ENCODE measurements at places on chromosomes 3 and 15.

- DNase-seq = no peak
These were observed 35.4 kb downstream of the RNU5B-1 start for GRCh38 chr15:65339920-65340319.

DNA sequence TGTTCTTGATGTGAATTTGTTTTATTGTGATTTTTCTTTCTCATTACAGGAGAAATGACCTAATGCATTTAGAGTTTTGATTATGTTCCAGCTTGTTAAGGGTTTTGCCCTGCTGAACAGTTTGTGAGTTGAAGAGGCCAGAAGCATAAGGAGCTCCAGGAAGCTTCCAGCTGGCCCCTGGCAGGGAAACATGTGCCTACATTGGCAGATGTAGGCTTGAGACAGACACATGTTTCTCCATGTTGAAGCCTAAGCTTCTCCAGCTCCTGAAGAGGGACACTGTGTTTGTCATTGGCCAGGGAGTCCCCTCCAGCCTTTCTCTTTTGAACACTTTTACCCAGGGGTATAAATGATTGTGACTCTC lies 88.4 kb downstream of the ASB7 start:
- no peak for DNase-seq

DNA sequence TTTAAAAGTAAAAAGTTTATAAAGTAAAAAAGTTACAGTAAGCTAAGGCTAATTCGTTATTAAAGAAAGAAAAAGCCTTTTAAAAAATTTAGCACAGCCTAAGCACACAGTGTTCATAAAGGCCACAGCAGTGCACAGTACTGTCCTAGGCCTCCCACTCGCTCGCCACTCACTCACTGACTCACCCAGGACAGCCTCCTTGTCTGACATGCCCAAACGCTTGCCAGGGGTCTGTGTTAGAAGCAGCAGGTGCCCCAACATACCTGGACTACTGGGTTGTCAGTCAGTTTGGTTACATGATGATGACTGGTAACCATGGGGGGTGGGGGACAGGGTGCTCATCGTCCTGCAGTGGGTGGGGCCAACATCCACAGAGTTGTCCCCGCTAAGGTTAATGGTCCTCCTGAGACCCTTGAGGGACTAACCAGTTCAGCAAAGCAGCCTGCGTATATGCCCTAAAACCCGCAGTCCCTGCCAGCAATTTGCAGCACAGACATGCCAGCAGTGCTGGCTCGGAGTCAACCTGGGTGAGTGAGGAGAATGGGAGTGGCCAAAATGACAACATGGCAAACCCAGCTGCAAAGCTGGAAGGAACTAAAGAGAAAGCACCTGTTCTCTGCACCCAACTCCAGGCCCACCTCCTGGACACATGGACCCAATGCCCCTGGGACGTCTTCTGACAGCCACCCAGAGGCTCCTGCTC lies 49.2 kb downstream of the CYFIP1 start:
- DNase-seq = no peak

DNA sequence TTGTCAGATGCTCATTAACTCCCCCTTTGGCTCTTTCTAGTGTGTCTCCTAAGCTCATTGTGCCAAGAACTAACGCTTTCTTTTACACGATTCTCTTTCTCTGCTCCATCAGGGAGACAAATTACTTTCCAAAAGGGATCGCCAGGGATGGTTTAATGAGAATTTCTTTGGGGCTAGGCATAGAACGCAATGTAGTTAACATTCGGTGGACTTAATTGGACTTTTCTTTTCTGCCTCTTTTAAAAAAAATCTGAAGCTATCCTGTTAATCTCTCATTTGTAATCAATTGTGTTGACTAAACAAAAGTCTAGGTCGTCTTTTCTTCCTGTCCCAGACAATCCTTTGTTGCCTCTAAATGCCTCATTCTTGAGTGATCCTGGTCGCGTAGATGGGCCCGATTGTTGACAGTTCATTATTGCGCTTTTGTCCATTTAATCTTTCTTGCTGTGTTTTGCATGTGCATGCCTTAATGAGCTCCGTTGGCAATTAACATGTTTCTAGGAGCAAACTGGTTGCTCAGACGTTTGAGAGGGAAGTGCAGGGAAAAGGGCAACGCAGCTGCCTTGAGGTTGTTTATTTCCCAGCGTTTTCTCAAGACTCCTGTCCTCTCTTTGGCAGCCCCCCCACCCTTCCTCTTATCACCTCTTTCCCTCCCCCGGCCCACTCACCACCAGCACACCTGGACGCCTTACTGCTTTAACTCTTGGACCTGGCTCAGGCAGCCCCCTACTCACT lies 7.8 kb downstream of the FEZF2 start:
- DNase-seq = no peak

DNA sequence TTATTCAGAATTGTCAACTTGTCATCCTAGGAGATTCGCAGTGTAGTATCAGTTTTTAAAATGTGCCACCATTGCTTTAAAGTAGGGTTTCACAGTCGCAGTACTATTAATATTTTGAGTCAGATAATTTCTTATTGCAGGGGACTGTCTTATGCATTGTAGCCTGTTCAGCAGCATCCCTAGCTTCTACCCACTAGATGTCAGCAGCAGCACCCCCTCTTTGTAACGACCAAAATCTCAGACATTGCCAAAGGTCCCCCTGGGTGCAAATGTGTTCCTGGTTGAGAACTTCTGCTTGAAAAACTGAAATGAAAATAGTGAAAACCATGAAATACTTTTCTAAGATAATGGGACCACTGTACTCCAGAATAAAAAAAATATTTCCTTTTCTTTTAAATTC lies 474.8 kb downstream of the CNTN3 start:
- no peak for DNase-seq

All from A549 (cell line).